ENCODE measurements at places on chromosomes 16 and 17.

DNA sequence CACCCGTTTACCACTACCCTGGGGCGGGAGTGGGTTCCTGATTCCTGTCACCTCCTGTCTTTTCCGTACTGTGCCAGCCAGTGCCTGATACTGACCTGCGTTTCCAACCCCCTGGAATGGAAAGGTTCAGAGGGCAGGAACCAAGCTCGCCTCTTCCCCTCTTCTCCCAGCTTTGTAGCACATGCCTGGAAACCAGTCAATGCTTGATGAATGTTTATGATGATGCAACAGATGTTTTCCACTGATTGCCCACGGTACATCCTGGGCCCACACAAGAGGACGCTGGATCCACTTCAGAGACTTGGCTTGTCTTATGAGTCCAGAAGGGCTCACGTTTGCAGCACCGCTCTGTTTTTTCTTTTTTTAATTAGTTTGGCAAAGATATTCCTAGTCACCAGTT is 262.0 kb downstream of the CPPED1 start:
- no peak for DNase-seq

DNA sequence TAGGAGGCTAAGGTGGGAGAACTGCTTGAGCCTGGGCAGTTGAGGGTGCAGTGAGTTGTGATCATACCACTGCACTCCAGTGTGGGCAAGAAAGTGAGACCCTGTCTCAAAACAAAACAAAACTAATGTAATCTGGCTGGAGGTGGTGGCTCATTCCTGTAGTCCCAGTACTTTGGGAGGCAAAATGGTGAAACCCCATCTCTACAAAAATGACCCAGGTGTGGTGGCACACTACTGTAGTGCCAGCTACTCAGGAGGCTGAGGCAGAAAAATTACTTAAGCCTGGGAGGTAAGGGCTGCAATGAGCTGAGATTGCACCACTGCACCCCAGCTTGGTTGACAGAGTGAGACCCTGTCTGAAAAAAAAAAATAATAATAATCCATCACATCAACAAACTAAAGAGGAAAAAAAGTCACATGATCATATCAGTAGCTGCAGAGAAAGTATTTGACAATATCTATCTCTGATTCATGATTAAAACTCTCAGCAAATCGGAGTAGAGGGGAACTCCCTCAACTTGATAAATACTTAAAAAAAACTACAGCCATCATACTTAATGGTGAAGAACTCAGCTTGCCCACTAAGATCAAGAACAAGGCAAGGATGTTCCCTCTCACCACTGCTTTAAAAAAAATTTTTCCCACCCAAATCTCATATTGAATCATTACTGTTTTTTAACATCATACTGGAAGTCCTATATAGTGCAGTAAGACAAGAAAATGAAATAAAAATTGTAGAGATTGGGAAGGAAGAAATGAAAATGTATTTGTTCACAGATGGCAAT is 31.0 kb downstream of the DHRS7B start:
- no peak for DNase-seq

DNA sequence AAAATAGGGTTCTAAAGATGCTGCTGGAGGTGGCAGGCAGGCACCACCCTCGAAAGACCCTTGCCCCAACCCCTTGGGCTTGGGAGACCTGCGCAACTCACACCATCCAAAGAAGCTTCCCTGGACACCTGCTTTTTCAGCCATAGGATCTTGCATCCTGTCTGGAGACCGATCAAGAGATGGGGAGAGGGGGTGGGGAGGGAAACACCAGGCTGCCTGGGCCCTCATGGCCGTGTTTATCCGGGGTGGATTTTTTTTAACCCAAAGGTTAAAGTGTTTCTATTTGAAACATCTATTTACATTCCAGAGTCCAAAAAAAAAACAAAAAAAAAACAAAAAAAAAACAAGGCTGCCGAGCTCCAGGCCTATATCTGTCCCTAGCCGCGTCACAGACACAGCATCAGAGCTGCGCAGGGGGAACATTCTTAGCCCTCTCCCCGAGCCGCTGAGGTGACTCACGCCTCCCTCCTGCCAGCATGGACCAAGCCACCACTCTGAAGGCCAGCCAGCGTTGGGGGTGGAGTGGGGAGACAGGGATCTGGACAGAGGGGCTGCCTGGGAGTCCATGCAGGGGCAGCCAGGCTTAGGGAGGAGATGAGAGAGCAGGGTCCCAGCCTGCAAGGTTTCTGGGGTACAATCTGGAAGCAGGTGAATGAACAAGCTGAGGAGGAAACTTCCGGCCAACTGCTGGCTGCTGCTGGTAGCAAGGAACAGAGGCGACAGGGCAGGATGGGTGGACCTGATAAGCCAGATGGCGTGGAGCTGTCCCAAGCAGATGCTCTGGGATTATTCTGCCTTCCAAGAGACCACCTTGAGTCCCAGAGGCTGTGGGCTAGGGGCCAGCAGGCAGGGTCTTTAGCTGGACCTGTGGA is 14.8 kb downstream of the HDAC5 start:
- DNase-seq: peak; percentile 92

DNA sequence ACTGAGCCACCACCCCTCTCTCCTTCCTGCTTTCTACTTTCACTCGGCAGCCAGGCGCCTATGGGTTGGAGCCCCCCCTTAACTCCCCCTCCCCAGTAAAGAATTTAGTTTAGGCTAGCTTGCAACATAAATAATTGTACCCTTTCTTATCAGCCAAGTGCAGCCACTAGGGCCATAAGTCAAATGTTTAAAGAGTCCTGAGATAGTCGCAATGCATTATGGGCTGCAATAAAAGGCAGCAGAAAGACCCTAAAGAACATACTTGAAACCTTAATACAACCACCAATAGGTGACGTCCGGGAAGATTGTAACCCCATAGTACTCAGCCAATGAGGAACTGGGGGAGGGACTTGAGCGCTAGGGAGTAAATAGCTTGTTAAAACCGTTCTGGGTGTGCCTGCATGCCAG is 40.5 kb downstream of the C16orf82 start:
- DNase-seq: no peak

GRCh38 chr16:89837014-89837546 is 8.8 kb downstream of the SPIRE2 start:
- no peak for DNase-seq

GRCh38 chr17:4090898-4091297 is 51.9 kb downstream of the ZZEF1 start:
- DNase-seq: peak; percentile 1

DNA sequence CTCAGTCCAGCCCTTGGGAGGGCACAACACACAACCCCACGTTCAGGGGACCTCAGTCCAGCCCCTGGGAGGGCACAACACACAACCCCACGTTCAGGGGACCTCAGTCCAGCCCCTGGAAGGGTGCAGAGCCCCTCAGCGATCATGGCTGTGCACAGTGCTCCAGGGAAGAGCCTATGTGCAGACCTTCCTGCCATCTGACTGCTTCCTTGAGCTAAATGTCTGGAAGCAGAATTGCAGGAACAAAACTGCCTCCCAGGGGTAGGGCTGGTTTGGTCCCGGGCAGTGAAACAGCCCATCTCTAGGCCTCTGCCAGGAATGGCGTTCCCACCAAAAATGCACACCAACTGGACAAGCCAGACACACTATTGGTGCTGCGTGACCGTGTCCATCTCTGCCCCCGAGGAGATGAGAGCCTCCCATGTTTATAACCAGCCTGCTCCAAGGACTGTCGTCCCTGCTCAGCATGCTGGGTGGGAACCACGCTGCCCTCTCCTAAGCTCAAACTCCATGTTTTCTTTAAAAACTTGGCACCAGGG is 44.0 kb downstream of the ZNF276 start:
- DNase-seq: no peak

DNA sequence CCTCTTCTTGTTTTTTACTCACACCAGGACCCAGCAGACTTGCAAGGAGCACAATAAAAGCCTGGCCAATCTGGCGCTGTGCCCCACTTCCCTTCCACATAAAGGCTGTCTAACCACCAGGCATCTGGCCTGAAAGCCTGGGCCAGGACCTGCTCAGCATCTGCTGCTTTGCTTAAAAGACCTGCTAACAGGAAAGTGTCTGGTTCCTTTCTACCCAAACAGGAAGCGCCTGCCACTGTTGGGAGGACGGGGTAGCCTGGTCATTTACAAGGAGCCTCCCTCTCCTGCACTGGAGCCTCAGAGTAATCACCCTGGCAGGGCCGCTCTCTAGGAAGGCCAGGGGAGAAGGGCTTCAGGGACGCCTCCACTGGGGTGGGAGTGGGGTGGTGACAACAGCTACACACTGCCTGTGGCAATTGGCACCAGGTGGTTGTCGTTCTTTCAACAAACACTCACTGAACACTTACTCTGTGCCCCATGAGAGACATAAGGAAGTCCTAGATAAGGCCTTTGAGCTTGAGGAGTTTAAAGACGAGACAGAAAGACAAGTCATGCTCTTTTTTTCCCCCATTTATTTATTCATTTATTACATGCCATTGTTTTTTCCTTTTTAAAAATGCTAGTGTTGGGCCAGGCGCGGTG is 6.3 kb upstream of the MMP28 start:
- no peak for DNase-seq

DNA sequence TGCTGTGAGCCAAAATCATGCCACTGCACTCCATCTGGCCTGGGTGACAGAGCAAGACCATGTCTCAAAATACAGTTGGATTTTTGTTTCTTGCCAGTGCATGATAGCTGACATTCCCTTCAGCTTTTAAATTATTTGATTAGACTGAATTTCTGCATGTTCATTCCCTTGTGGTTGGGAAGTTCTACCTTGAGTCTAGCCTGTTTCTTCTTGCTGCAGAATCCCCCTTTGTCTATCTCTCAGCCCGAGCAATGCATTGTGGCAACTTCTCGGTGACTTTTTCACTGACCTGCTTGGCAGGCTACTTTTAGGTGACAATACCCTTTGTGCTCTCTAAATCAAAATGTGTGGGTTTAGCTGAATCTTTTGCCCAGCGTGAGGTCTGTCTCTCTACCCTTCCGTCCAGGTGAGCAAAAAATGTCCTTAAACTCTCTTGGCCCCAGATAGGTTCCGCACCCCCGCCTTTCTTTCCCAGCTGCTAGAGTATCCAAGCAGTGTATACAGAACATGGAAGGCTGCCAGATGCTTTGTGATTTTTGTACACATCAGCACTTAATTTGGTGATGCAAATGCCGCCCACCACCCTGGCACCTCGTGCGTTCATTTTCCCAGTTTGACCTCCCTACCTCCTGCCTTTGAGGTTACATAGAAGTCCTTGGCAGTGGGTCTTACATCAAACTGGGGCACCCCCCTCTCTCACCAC is 130.2 kb downstream of the ABCC6 start:
- no peak for DNase-seq

GRCh38 chr16:77330332-77331042 is 104.3 kb downstream of the ADAMTS18 start:
- no peak for DNase-seq

- no peak for DNase-seq
These were observed 408.1 kb downstream of the WWOX start for GRCh38 chr16:78507576-78507975.

DNA sequence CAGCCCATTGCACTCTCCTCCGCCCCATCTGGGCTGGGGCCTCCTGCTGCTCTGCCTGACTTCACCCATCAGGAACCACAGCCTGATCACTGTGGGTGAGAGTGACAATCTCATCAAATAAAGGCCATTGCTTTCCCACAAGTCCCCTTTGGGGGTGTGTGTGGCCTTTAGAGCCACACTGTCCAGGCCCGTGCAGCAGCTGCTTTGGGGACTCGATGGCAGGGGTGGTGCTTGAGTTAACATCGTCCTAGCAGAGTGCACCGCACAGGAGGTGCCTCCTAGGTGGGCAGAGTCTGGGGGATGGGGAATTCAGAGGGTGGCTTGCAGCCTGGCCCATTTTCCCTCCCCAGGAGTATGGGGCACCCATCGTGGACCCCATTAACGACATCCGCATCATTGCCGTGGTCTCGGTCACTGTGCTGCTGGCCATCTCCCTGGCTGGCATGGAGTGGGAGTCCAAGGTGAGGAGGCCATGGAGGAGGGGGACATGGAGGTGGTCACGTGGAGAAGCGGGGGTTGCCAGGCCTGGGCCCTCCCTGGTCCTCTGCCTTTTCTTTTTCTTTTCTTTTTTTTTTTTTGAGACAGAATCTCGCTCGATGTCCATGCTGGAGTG is 5.4 kb downstream of the SLC12A3 start:
- no peak for DNase-seq

- DNase-seq: no peak
These were observed 18.1 kb downstream of the RHBDL3 start for GRCh38 chr17:32283745-32284201.

GRCh38 chr16:88074041-88074440 is 122.8 kb downstream of the BANP start:
- DNase-seq: no peak

- DNase-seq: no peak
These were observed 10.2 kb upstream of the MAF start for GRCh38 chr16:79610771-79611170.

DNA sequence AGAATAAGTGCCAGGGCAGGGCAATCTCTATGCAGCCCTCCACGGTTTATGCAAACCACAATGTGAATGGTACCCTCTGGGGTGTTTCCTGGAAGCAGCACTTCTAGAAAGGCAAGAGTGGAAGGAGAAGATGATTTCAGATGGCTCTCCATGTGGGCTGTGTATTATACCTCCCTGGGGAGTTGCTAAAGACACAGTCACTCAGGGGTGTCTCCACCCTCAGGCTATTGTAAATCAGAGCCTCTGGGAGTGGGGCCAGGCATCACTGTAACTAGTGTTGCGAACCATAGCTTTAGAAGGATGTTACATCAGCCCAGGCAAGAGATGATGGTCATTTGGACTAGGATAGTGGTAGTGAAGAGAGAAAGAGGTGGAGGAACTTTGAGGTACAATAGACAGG is 83.3 kb upstream of the ZKSCAN2 start:
- no peak for DNase-seq

DNA sequence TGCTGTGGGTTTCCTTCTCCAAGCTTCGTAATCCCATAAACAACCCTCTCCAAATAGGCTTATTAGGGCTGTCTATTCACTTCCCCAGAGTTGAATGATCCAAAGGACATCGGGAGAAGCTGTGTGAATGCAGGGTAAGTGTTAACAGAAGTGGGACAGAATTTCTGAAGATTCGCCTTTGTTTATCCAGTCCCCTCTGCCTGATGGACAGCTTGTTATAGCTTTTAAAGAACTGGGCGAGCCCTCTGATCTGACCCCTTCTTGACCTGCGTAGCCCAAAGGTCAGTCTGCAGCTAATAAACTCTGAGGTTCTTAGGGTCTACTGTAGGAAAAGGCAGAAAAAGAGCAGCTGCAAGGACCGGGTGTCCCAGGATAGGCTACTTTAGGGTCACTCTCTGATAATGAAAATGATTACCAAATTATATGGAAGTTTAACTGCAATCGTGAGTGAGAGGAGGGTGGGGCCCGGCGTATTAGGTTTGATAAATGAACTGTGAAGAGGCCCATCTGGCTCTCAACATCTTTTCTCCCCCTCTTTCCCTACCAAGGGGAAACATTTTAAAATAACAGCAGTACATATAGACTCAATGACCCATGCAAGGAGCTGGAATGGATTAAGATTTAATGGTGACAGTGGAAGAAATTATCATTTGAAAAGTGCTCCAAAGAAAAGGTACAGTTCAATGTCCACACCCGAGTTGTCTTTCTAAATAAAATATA is 233.4 kb downstream of the FTO start:
- no peak for DNase-seq
